ENCODE measurements at places on chromosomes 16 and 17.

- DNase-seq, result no peak
Observed at GRCh38 chr17:76085066-76085730, 6.2 kb downstream of the ZACN start.

GRCh38 chr17:38797158-38797490 is 2.2 kb downstream of the PIP4K2B start:
- no peak for DNase-seq

DNA sequence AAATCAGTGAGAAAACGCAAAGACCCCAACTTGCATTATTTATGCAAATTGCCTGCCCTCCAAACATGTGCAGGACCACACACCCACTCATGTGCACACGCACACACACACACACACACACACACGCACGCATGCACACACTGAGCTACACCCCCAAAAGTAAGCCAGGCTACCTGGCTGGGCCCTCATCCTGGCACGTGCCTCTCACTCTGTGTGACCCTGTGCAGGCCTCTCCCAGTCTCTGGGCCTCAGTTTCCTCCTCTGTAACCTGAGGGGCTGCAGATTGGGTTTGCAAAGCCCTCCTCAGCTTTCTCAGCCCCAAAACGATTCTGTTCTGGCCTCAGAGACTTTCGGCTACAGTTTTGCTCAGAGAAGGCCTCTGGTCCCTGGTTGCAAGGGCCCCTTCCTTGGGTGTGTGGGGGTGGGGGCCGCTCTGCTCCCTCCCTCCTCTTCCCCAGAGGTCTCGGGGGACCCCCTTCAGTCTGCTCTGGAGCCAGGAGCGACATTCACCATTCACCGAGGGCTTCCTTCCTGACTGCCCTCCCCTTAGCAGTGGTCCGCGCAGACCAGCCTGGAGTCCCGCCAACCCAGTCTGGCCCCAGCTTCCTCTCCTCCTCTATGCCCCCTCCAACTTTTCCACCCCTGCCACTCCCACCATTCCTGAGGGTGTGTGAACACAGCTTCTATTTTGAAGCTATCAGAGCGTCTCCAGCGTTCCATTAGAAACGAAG is 5.4 kb upstream of the PIK3R6 start:
- DNase-seq, result no peak

DNA sequence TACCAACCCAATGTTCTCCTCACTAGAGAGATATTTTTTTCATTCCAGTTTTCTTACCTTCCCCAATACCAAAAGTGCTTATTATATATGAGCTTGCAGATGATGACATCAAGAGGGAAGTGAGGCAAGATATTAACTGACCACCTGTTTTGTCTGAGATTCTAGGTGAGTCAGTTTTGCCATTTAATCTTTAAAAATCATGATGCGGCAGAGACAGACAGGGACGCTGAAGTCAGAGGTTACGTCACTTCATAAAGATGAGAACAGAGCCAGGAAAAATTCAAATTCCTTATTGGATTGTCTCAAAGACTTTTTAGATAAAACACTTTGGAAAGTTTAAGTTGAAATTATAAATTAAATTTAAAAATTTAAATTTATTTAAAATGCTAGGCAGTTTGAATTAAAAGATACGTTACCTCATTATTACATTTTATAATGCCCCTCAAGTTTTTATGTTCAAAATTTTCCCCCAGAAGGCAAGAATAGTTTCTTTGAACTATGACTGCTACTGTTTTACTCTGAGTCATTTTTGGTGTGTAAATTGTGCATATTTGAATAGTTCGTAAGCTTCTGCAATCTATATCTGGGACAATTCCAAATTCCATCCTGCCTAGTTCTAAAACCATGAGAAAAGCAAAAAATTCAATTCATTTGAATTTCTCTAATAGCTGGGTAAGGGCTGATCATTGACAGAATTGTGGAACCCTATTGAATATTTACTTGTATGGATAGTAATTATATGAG is 839.6 kb upstream of the GOT2 start:
- DNase-seq, result no peak
